GM10248 (cell line): ENCODE measurements at places on chromosomes 3 and 15.
A peak's percentile ranks its signal among the peaks of the same experiment; 100 is the strongest.

DNA sequence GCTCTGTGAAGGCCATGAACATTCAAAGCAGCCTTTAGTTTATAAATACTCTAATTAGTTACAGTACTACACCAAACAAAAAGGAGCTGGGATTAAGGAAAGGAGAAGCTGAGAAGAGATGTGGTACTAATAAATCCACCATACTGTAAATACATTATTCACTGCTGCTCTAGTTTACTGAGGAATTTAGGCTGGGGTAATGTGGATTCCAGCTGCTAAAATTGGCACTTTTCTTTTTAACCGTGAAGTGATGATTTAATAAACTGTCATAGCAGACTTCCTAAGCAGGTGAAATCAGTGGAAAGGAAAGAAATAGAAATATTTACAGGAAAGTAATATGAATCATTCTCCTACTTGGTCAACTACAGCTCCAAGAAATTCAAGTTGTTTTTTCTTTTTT lies 88.7 kb downstream of the TFG start:
- no peak for DNase-seq

DNA sequence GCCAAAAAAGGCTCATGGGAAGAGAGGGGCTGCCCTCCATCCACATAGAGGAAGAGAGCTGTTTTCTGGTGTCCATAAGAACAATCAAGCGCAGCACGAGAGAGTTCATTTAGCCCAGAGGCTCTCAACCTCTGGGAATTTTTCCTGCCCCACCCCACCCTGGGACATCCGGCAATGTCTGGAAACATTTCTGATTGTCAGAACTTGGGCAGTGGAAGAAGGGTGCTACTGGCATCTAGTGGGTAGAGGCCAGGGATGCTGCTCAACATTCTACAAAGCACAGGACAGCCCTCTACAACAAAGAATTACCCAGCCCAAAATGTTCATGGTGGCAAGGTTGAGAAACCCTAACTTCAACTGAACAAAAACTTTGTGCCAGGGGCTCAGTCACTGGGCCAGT lies 92.9 kb downstream of the RAB11A start:
- no peak for DNase-seq

- no peak for DNase-seq
Observed at GRCh38 chr3:53604232-53604631, 109.8 kb downstream of the CACNA1D start.

DNA sequence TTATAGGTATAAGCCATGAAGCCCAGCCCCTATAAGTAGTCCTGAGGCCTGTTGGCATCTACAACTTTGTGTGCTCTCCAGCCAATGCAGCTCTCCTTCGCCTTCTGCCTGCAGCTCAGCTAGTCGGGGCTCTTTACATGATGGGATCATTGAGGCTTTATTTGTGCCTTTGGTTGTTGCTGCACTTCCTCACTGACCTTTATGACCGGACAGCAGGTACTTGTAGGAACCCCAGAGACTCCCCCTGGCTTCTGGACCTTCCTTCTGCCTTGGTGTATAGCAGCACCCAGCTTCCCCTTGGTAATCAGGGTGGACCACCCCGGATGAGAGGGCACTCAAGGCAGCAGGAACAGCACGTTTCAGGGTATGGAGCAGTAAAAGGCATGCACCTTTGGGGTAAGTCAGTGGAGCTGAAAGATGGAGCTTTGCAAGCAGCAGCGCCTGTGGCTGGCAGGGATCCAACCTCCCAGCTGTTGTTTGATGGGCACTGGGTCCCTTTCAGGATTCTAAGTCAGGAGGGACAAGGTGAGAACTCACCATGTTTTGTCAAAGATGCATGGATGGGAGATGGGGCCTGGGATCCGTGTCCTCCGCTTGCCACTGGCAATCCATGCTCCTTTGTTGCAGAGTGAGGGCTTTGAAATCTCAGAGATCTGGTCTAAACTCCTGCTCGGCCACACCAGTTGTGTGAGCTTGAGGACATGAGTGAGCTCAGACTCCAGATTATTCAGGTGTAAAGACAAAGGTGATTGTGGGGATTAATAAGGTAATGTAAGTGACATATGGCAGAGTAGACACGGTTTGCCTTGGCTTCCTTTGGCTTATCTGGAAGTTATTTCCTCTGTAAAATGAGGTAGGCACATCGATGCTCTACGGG lies 65.1 kb upstream of the KLF13 start:
- no peak for DNase-seq

- DNase-seq = no peak
Observed at GRCh38 chr3:78178740-78179363, 1139.0 kb downstream of the ROBO2 start.

- DNase-seq = no peak
Observed at GRCh38 chr15:50112488-50113186, 6.4 kb downstream of the ATP8B4 start.

DNA sequence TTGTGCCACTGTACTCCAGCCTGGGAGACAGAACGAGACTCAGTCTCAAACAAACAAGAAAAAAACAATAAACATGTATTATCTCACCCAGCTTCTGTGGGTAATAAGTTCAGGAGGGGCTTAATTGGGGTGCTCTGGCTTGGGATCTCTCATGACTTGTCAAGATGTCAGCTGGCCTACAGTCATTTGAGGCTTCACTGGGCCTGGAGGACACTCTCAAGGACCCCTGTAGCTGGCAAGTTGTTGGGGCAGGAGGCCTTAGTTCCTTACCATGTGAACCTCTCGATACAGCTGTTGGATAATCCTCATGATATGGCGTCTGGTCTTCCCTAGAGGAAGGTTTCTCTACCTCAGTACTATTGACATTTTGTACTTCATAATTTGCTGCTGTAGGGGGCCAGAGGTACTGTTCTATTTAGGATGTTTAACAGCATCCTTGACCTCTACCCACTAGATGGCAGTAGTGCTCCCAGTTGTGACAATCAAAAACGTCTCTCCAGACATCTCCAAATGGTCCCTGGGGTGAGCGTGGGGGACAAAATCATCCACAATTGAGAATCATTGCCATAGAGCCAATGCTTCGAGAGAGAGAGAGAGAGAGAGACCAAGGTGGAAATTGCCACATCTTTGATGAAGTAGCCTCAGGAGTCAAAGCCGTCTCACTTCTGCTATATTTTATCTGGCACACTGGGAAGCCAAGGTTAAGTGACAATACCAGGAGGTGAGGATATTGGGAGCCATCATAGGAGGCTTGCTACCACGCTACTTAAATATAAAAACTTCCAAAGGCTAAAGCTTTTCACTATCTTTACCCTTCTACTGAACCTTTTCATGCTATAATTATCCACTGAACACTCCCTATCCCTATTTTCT lies 23.9 kb upstream of the SLTM start:
- peak; percentile 59 for DNase-seq

DNA sequence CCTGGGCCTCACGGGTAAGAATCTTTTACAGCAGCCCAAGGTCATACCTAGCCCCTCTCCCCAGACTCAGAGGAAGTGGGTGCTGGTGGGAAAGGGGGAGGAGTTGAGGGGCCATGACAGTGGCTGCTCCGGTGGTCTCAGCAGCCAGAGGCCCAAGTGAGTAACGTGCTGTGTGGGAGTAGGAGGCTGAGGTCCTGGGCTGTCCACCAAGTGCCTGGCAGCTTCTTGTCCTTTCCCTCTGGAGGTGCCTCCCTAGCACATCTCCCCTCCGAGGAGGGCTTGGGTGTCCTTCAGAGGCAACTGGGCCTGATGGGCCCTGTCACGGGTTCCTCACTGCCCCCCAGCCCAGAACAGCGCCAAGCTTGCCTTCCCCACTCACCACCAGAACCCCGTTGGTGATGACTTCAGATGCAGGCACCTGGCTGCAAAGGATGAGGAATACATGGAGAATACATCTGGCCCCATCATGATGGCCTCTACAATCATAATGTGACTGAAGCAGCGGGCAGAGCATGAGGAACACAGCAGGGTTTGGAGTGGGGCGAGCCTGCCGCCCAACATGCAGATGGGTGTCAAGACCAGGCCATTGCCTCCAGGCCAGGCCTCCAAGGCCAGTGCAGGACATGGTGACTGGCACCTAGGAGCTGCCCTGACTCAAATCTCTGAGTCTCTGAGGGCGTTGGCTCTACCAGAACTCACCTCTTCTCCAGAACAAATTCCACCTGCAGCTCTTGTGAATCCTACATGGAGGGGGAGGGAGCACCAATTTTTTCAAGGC lies 3.3 kb downstream of the PLA2G4F start:
- DNase-seq = no peak

- no peak for DNase-seq
Observed at GRCh38 chr3:172630316-172630715, 80.6 kb downstream of the NCEH1 start.

DNA sequence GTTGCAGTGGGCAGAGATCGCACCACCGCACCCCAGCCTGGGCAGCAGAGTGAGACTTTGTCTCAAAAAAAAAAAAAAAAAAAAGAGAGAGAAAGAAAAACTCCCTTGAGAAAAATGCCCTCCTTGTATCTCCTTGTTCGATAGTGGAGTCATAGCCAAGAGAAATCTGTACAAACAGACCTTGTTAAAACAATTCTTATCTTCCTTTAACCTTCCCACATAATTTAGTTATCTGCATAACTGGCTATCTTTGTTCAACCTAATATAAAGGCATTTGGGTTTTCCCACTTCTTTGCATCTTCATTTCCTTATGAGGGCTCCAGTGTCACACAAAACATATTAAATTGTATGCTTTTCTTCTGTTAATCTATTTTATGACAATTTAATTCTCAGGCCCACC lies 65.1 kb upstream of the ATP11B start:
- DNase-seq = no peak

DNA sequence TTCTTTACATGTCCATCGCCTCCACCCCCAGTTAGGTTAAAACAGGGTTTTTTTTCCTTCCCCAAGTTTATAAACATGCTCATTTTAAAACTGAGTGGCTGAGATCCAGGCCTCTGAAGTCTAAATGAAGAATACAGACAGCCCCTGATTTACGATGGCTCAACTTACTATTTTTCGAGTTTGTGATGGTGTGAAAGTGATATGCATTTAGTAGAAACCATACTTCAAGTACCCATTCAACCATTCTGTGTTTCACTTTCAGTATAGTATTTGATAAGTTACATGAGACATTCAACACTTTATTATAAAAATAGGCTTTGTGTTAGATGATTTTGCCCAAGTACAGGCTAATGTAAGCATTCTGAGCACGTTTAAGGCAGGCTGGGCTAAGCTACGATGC lies 30.5 kb upstream of the GNB5 start:
- no peak for DNase-seq

GRCh38 chr3:24514119-24514518 lies 19.5 kb upstream of the THRB start:
- no peak for DNase-seq

DNA sequence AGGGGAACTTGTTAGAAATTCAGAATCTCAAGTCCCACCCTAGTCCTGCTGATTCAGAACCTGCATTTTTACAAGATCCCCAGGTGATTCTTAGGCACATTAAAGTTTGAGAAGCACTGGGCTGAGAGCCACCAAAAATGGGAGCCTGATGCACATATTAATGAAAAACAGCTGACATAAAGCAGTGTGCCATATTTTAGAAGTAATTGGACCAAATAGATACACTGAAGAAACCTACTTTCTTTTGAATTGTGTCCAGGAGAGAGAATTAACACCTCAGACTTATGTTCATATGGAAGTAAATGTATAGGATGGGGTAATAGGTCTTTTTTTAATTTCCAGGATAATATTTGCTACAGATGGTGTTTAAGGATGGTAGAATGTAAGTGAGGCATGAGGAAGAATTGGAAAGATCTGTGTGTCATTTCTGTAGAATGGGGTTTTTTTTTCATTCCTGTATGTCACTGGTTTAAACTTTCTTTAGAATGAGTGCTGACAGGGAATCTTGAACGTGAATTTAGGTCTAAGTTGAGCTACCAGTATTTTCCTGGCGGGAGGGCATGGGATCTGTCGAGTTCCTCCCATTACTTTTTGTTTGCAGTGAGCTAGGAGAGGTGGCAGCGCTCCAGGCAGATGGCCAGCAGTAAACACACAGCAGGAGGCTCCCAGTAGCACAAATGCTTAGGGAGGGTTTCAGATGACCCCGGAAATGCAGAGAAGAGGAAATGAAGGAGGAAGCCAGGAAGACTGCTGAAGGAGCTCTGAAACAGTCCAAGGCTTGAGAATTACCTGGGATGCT lies 185.6 kb downstream of the PLCL2 start:
- no peak for DNase-seq
